ENCODE measurements at places on chromosomes 3 and 15.

- DNase-seq = no peak
Measured at GRCh38 chr3:44555723-44556122, 730 bp downstream of the ZKSCAN7 start.

GRCh38 chr15:66670762-66671580 lies 31.1 kb upstream of the SMAD6 start:
- DNase-seq = no peak

GRCh38 chr3:37183976-37184375 lies 9.6 kb upstream of the LRRFIP2 start:
- DNase-seq = no peak

GRCh38 chr3:133125171-133125570 lies 87.0 kb downstream of the TMEM108 start:
- no peak for DNase-seq

DNA sequence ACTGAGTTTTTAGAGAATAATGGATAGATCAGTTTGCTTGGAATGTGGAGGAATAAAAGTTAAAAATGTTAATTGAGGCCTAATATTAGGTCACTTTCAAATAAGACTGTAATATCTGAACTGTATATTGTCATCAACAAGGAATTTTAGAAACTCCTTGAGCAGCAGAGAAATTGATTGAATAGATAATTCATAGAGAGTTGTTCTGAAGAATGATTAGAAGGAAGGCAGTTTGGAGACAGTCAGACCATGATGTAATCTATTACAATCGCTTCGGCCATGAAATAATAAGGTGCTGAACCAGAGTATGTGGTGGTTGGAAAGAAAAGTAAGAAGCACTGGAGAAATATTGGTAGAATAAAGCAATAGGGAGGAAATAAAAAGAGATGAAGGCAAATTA lies 15.7 kb downstream of the ECT2 start:
- DNase-seq = no peak

- DNase-seq = no peak
Measured at GRCh38 chr15:43219929-43220928, 589 bp downstream of the EPB42 start.

DNA sequence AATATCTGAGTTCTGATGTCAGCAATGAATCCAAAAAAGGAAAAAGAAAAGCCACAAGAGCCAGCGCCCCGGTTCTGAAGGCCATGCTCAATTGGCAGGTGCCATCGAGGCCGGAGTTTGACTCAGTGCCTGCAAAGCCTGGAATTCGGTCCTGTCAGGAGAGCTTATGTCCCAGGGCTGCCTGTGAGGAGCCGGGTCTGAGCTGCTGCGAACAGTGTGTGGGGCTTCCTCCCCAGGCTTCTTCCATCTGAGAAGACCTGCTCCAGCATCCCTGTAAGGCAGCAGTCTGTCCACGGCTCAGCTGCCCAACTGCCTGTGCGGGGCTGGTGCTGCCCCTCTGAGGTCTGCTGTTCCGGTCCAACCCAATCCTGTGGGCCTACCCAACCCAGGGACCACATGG lies 46.1 kb downstream of the ROPN1B start:
- DNase-seq = no peak
